ENCODE measurements at places on chromosomes 3 and 15.

DNA sequence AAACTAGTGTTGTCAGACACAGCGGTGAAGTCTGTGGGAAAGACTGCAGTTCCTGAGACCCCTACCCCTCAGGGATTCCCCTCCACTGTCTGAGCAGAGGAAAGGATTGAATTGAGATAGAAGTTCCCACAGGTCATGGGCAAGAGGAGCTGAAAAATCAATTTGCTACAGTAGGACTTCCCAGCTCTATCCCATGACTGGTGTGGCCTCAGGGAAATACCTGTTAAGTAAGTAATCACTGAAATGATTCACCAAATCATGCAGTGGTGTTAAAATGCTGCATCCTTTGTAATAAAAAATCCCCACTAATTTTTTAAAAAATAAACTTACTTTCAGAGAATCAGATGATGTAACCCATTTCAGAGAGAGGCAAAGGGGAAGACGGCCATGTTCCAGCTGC is 45.0 kb upstream of the SPRED1 start:
- DNase-seq, result peak; percentile 57

DNA sequence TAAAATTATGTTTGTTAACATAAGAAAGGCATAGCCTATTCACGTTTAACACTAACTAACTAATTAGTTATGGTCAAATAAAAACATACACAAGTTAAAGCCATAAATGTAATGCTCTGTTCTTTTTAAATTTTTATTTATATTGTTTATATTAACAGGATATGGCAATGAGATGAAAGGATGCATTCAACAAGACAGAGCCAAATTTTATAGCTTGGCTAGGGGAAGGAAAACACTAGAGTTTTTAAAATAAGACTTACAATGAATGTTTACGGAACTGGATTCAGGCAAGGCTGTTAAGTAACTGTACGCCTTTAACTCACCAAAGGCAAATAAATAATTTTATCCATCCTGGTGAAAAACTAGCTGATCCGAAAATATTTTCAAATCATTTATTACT is 86.4 kb downstream of the ZPLD1 start:
- no peak for DNase-seq

DNA sequence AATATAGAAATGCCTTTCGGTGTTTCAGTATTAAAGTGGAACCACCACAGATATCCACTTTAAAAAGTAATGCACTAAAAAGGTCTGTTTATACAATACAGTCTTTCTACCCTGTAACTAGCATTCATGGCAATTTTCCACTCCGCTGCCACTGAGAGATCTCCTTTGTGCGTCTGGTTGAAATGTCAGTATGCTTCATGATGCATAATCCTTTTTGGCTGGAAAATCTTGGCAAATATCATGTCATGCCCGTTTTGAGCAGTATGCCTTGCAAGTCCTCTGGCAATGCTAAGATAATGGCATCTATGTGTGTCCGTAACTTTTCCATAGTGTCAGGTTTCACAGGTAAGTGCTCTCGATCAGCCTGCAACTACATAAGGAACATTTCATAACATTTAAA is 30.8 kb upstream of the ARF4 start:
- no peak for DNase-seq

- peak; percentile 36 for DNase-seq
Observed at GRCh38 chr15:96736384-96736783, 405.9 kb downstream of the NR2F2 start.

DNA sequence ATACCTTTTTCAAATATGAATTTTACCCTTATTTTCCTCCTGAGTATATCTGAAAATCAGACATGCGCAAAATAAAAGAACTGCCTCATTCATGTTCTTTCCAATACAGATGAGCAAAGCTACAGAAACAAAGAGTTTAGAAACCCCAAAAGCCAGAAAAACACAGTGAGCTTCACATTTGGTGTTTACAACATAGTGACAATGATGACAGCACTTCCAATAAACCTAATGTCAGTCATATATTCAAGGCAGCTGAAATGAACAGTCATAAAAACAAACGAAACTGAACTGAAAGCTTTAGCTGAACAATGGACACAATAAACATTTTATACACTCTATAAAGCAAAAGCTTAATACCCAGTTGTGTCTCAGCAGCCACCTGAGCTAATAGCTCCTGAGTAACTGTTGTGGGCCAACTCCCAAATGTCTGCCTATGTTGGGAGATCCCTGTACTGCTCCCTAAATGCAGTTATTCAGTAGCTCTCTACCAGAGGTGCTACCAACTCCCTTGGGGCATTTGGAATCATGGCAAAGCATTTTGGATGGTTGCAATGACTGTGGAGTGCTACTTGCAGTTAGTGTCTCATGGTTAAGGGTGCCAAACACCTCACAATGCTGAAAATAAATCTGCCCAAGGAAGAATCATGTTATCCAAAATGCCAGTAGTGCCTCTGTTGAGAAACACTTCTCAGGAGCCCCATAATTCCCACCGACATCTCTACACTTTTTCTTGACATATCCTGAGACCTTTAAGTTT is 131.5 kb downstream of the TGFBR2 start:
- DNase-seq, result no peak

- no peak for DNase-seq
Observed at GRCh38 chr15:99844150-99844549, 110.9 kb upstream of the LYSMD4 start.

DNA sequence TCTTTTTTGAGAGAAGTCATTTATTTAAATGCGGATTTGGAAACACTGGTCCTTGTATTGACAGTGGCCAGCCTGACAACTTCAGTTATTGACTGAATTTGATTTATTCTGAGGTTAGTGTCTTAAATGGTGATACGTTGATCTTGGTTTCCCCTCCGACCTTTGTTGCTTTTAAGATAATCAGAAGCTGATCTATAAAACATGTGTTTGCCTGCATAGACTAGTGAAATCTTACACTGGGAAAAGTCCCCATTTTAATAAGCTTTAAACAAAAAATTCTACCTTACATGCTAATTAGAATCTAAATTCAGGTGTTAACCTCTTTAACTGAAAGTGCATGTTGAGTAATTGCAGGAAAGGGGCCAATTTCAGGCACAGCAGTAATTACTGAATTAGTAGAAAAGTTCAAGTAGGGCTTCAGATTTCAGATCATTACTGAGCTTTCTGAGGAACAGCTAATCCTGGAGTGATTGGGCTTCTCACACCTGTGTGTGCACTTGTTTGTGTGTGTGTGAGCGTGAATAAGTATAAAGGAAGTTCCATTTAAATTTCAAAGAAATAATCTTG is 221.4 kb downstream of the SOX2 start:
- no peak for DNase-seq

- no peak for DNase-seq
Observed at GRCh38 chr3:188126934-188127333, 27.0 kb upstream of the LPP start.

DNA sequence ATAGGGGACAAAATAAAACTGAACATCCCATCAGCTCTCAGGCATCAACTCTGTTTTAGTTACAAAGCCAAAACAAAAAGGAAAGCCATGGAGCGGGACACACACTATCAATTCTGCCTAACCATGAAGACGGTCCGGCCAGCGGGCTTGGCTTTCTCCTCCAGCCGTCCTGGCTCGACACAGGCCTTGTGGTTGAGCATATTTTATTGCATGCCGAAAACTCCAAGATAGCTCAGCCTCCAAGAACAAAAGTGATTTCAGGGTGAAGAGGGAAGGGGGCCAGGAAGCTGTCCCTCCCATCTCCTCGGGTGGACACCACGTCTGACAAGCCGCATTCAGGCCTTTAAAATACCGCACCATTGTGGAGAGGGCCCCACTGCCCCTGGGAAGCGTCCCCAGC is 31.2 kb downstream of the WNT5A start:
- DNase-seq, result no peak

DNA sequence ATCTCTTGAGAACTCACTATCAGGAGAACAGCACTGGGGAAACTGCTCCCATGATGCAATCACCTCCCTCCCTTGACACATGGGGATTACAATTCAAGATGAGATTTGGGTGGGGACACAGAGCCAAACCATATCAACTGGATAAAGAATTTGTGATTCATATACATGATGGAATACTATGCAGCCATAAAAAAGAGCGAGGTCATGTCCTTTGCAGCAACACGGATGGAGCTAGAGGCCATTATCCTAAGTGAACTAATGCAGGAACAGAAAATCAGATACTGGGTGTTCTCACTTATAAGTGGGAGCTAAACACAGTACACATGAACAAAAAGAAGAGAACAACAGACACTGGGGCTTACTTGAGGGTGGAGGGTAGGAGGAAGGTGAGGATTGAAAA is 17.0 kb downstream of the SPG11 start:
- DNase-seq, result no peak

GRCh38 chr15:28122038-28122949 is 23.2 kb upstream of the OCA2 start:
- no peak for DNase-seq

GRCh38 chr3:194265505-194265892 is 85.6 kb downstream of the CPN2 start:
- DNase-seq, result peak; percentile 73

DNA sequence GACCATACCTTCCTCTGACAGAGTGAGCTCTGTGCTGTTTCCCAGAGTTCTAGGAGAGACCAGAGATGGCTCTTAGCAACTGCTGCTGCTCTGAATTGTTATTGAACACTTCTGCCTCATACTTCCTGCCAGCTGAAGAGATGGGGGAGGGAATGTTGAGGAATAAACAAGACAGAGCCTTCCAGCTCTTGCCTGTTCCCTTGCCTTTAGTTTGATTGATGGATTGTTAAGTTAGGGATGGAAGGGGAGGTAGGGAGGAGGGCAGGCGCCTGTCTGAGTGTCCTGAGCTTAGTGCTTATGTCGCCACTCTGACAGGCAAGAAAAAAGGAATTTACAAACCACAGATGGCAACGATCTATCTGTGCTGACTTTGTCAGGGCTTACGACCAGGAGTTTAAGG is 42.8 kb downstream of the ZNF609 start:
- DNase-seq, result peak; percentile 32

DNA sequence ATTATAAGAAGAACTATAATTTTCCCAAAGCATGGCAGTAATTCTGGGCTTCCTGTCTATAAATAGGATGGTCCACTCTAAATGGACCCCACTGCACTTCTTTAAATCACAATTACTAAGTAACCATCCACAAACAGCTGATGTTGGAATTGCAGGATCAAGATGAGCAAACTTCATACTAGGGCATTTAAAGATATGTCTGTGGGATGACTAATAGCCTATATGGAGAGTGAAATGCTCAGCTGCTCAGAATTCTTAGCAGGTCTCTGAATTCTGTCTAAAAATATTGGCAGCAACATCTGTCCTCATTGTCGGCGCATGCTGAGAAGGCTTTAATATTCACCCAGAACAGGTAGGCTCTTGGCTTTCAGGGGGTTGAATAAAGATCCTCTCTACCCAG is 140.4 kb downstream of the SATB1 start:
- DNase-seq, result no peak

- no peak for DNase-seq
Observed at GRCh38 chr15:51405693-51406523, 64.5 kb downstream of the GLDN start.

DNA sequence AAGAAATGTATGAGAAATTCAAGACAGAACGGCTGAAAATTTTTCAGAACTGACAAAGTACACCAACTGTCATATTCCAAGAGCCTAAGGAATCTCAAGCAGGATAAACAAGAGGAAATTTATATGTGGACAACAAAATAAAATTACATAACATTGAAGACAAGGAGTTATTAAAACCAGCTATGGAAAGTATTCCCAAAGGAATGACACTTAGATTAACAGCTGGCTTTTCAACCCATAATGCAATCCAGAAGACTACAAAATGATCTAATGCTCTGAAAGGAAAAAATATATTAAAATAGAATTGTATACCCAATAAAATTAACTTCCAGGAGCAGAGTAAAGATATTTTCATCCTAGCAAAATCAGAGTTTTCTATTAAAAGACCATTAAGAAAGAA is 132.2 kb upstream of the BNIP2 start:
- DNase-seq, result no peak

GRCh38 chr3:55946574-55947160 is 459.6 kb upstream of the WNT5A start:
- DNase-seq, result no peak

DNA sequence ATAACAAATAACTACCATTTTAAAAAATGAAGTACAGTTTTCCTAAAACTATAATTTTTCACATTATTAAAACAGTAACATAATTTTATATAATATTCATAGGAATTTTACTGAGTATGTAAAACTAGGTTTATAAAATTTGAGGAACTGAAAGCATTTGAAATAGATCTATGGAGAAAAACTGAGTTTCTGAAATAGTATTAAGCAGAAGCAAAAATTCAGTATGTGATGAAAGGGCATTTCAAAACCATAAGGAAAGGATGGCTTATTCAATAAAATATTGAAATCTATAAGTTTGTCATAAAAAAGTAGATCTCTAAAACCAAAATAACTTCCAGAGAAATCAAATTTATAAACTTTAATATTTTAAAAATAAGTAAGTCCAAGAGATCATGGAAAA is 53.4 kb downstream of the GBE1 start:
- DNase-seq, result no peak
